HT-29 (cell line): ENCODE measurements at places on chromosomes 3 and 15.

DNA sequence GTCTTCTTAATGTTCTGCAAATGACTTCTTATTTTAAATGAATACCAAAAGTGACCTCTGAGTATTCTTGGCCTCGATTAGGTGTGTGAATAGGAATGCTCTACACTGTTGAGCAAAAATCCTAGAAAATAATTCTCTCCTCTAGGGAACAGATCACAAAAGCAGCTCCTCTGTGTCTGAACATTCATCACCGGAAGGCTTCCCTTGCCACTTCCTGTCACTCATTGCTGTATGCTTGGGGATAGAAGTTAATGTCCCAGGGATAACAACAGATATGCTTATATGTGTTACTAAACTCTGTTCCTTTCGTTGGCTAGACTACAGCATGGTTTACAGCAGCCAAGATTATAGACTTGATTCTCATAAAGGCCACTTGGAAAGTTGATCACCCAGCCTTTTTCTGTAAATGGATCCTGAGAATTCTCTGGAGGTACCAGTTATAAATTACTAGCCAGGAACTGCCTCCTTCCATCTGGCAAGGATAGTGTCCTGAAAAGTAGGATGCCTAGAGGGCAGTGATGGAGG is 16.0 kb upstream of the PTX3 start:
- no peak for DNase-seq

DNA sequence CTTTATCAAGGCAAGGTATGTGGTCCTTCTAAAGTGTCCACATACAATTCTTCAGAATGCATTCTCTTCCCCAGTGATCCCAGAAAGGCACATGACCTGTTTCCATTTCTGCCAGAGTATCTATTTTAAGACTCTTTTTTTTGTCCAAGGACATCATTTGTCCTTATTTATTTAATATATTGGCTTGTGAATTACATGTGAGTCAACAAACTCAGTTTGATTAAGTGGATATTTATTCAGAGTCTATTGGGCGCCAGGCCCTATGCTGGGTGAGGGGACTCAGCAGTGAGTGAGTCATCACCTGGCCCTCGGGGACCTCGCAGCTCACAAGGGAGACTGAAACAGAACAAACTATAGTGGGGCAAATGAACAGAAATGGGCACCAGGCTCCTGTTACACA is 136.8 kb downstream of the SNRK start:
- no peak for DNase-seq

GRCh38 chr3:85041001-85041400 is 82.2 kb downstream of the CADM2 start:
- no peak for DNase-seq

GRCh38 chr15:55279746-55280351 is 9.8 kb downstream of the RAB27A start:
- DNase-seq: peak; percentile 60

DNA sequence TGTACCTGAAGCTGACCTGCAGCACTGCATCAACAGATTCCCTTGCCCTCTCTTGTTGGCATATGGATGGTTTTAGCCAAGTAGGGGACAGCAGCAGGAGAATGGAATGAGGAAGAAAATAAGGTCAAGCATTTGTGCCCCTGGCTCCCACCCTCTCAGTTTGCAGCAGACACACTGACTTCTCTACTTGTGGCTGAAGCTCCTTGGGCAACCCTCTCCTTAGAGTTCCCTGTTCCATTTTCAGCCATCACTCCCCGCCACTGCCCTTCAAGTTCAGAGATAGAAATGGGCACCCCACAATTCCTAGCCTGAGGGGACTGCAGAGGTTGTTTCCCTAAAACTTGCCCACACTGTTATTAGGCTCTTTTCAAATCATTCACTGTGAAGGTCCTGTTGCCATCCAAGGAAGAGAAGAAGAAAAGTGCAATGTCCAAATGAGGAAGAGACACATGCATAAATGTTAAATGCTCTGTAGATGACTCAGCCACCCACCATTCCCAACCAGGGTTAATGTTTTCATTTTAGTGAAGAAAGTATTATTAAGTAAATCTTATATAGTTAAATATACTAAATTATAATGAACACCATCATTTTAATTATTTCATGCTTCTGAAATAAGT is 295.9 kb upstream of the UBE2E2 start:
- no peak for DNase-seq

GRCh38 chr3:182603501-182603900 is 189.8 kb upstream of the ATP11B start:
- no peak for DNase-seq

DNA sequence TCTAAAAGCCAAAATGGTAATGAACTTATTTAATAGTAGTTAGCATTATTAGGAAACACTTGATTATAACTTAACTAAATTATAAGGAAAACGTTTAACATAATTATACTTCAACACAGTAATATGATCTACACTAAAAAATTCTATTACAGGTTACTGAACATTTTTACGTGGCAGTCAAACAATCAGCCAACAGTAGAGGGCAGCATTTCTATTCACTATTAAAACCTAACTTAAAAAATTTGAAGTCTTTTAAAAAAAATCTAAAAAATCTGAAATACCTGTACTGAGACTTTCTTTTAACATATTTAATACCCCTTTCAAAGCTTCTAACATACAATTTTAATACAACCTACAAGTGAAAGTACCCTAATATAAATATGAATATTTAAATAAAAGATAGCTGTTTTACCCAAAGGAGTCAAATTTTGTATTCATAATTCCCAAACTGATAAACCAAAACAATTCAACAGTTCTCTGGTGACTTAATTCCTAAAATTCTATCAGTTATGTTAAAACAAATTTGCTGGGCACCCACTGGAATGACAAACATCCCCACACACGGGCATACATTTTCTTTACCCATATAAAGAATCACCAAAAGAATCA is 41.5 kb downstream of the DLG1 start:
- DNase-seq: peak; percentile 45

- DNase-seq: peak; percentile 63
These were observed 21.4 kb downstream of the ROPN1B start for GRCh38 chr3:125990253-125990970.

- no peak for DNase-seq
These were observed 75.4 kb downstream of the CDC25A start for GRCh38 chr3:48112813-48113212.

DNA sequence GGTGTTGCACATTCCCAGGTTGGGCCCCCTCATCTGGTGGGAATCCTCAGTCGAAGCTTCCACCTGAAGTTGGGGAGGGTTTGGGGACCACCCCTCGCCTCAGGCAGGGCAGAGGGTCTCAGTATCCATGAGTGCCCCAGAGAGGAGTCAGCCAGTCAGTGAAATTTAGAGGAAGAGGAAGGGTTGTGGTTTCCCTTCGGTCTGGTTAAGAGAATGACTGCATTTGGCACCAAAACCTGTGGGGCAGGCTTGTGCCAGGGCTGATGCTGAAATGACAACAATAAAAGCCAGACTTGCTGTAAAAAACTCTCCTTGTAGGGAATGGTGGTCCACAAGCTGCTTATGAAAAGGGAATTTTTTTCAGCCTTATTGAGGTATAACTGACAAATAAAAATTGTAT is 22.6 kb downstream of the LMCD1 start:
- DNase-seq: no peak

GRCh38 chr3:152190636-152191183 is 78.0 kb upstream of the MBNL1 start:
- no peak for DNase-seq
